ENCODE measurements at places on chromosomes 11 and 22.

DNA sequence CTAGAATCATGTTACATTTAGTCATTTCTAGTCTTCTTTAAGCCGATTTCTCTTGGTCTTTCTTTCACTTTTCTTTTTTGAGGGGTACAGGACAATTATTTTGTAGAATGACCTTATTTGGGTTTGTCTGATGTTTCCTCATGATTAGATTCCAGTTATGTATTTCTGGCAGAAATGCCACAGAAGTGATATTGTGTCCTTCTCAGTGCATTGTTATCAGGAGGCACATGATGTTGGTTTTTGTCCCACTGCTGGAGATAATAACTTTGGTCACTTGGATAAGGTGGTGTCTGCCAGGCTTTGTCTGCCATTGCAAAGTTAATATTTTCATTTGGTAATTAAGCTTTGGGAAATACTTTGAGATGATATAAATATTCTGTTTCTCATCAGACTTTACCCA is 100.3 kb downstream of the RRM1 start:
- no peak for DNase-seq

GRCh38 chr11:131571571-131571970 is 201.2 kb downstream of the NTM start:
- DNase-seq, result no peak

GRCh38 chr11:72653649-72654048 is 20.6 kb downstream of the PDE2A start:
- DNase-seq, result no peak

DNA sequence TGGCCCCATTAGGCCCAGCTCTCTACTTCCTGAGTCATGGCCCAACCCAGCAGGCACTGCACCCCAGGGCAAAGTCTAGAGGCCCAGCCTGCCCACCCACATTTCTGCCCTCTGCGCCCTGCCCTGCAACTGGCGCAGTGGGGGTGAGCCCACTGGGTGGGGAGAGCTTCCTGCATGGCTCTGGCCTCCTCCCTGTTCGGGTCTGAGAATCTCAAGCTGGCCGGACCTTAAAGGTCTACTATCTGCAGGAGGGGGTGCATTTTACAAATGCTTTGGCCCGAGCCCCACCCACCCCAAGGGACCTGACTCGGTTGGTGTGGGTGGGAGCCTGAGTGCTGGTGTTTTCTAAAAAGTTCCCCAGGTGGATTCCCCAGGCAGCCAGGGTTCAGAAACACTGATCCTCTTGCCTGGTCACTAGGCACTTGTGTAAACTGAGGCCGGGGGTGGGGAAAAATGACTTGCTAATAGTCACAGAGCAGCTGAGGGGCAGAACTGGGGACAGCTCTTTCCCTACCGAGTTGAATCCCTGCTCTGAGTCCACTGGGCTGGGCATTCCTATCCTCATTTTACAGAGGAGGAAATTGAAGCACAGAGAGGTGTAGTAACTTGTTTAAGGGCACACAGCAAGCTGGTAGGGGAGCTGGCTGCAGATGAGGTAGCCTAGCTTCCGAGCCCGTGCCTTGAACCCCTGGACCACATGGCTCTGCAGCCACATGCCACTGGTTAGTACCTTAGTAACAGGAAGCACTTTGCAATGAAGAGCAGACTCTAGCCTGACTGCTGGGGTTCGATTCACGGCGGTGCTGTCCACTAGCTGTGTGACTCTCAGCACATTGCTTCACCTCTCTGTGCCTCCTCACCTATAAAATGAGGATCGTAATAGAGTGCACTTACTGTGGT is 36.3 kb downstream of the CD82 start:
- peak; percentile 60 for DNase-seq

- peak; percentile 19 for DNase-seq
Observed at GRCh38 chr22:39612811-39613548, 42.4 kb downstream of the CACNA1I start.

DNA sequence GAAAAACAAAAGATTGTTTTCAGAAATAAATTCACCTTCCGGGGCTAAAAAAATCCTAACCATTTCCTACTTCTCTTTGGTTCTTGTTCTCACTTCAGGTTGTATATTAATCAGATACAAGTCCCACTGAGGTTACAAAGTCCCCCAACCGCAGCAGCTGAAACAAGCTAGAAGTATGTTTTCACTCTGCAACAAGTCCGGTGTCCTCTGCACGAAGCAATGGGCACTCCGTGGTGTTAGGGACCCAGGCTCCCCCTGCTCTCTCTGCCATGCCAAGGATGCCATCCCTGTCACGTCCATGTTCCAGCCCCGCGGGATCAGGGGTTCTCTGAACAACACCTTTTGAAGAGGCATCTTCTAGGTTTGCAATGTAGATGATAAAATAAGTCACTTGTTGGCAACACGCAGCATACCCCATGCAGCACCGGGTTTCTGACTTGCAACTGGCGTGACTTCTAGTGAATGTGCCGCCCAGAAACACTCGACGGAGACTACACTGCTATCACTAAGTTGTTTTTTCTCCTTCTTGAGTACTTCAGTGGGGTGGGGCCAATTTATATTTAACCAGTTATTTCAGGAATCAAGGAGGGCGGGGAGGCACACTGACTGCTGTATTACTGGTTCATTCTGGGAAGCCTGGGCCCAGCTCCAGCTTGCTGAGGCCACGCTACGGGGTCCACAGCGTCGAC is 25.4 kb upstream of the GSTP1 start:
- DNase-seq, result no peak

- no peak for DNase-seq
Observed at GRCh38 chr11:86800960-86801272, 574 bp downstream of the PRSS23 start.

DNA sequence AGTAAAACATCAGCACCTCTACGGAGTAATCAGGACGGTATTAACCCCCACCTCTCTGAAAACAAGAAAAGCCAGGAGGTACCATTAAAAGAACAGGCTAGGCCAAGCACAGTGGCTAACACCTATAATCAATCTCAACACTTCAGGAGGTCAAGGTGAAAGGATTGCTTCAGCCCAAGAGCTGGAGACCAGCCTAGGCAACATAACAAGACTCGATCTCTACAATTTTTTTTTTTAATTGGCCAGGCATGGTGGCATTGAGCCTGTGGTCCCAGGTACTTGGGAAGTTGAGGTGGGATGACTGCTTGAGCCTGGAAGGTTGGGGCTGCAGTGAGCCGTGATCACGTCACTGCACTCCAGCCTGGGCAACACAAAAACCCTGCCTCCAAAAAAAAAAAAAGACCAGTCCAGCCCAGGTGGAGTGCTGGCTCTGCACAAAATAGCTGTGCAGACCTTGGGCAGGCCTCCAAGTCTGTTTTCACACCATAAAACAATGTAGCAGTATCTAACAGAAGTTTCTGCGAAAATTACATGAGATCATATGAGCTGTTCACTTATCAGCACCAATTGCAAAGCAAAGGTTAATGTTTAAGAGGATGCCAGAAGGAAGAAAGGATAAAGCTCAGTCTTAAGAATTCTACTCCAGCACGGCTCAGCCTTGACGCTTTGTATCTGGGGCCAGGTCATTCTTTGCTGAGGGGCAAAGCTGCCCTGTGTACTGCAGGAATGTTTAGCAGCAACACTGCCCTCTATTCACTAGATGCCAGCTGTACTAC is 14.8 kb downstream of the CHKA start:
- DNase-seq, result no peak

- no peak for DNase-seq
Observed at GRCh38 chr11:15519124-15519791, 404.5 kb downstream of the INSC start.

- no peak for DNase-seq
Observed at GRCh38 chr11:78085972-78086371, 6.3 kb upstream of the NDUFC2 start.

- no peak for DNase-seq
Observed at GRCh38 chr11:121636800-121637176, 184.0 kb upstream of the SORL1-AS1 start.

DNA sequence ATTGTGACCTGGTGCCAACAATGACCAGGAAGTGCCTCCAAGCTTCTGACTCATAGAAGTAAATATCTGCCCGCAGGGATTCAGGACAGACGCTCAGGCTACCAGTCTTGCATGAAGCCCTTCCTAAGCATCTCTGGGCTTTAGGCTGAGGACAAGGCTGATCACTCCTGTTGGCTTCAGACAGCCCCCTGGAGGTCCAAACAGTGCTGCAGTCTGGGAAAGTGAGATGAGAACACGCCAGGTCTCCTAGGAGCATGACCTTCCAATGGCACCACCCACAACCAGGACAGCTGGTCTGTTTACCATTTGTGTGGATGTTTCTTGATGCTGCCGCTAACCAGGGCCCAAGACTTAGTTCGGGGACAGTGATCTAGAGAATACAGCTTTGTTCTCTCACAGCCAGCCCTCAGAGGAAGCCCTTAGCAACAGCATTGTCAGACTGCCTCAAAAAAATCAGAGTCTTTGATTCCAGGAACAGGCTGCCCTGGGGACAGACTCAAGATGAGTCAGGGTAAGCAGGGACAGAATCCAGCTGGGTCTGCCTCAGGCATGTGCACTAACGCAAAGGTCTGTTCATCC is 111.2 kb downstream of the ZNF280B start:
- no peak for DNase-seq

- no peak for DNase-seq
Observed at GRCh38 chr11:2701898-2702434, 2.2 kb upstream of the KCNQ1OT1 start.

- DNase-seq, result no peak
Observed at GRCh38 chr11:72833811-72834493, 19.7 kb downstream of the ATG16L2 start.

- no peak for DNase-seq
Observed at GRCh38 chr22:18113680-18114394, 3.2 kb downstream of the TUBA8 start.

GRCh38 chr11:17992916-17993315 is 19.9 kb downstream of the SERGEF start:
- DNase-seq, result no peak

DNA sequence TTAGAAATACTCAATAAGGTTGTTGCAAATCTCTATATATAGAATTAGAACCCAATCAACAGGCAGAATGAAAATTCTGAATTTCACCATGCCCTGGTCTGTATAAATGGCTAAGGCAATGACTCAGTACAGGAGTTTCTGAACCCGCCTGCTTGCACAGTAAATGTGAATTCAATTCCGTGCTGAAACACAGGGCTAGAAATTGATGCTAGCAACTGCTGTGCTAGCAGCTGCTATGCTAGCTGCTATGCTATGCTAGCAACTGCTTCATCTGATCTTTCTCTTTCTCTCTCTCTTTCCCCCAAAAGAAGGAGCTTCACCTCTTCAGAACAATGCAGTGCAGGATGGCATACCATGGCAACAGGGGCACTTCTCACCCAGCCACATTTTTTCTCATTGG is 9.7 kb upstream of the OR52J3 start:
- no peak for DNase-seq

DNA sequence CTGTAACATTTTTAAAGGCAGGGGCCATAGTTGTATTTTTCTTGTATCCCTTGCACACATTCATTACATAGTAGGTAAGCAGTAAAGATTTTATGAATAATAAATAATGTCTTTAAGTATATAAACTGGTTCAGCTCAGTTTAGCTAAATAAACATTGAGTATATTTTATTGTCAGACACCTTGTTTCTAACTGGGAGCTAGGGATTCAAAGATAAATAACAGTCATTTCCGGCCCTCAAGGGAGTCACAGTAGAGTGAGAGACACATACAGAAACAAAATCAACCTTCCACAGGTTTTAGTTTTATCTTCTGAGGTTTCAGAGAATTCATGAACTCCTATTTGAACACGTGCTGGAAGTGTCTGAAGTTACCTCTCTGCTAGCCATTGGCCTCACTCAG is 760.2 kb downstream of the DLG2 start:
- DNase-seq, result no peak

DNA sequence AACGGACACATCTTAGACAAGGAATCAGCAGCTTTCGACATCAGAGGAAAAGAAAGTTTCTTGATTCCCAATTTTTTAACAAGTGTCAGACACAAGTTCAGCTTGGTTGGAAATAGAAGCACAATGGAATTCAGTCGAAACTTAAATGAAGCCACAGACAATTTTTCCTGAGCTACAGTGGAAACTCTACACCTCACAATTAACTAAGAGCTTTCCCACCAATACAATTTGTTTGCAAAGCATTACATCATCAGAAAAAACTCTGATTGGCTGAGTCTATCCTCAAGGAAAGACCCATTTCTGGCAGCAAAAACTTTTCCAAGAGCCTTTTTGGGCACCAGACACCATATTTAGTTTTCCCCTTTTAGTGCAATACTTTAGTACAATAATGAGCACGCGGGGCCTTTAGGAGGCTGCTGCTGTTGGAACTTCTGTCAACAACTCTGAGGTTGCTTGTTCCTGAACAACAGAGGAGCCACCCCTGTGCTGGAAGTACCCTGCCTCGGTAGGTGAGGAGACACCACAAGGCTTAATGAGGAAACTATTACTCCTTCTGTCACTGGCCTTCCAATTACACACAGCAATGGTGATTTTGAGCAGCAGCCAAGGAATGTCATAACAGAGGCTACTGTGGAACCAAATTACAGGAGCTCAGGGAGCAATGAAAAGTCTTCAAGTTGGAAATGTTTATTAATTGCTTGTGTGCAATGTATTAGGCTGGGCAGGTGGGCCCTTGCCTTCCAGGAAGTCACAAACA is 61.9 kb upstream of the BARX2 start:
- no peak for DNase-seq

Measured in stimulated activated naive CD8-positive, alpha-beta T cell treated with anti-CD3 and anti-CD28 coated beads, Interleukin-15, Interleukin-2, amounts not matched to agents 100 U/mL and 50 U/mL, for 24 hours (primary cell).